ENCODE measurements at places on chromosomes 5 and 9. TPM values are rescaled to one million over a fixed set of nuclear protein-coding genes. Genes with fewer than 3 reads are reported as not detected.

Gene ARRDC3
- 25.1 TPM for total RNA-seq

- DNase-seq: no peak
- peaks cover 5% of the 10 kb centered on the region for H3K36me3 ChIP-seq
- no peak overlapping the region for H3K4me3 ChIP-seq
- no peaks in the 10 kb centered on the region for H3K4me1 ChIP-seq
- H3K27ac ChIP-seq: no peak overlapping the region
Measured at GRCh38 chr9:135858491-135859185, 48.7 kb downstream of the CAMSAP1 start.

- no peak overlapping the region for H3K4me3 ChIP-seq
- H3K4me1 ChIP-seq: peaks cover 45% of the 10 kb centered on the region
- H3K36me3 ChIP-seq: no peaks in the 10 kb centered on the region
- no peak for DNase-seq
Measured at GRCh38 chr5:9350301-9350797, 195.5 kb downstream of the SEMA5A start.

GRCh38 chr5:16952968-16953671 is 17.0 kb upstream of the MYO10 start:
- no peaks in the 10 kb centered on the region for H3K27me3 ChIP-seq
- H3K4me1 ChIP-seq: peaks cover 10% of the 10 kb centered on the region
- DNase-seq: no peak
- no peak overlapping the region for H3K4me3 ChIP-seq

- no peaks in the 10 kb centered on the region for H3K27me3 ChIP-seq
- DNase-seq: no peak
- 0 out of 2 replicates have a peak, but pooled peaks cover 3% of the 10 kb centered on the region for H3K4me1 ChIP-seq
- no peak overlapping the region for H3K4me3 ChIP-seq
Measured at GRCh38 chr5:57191163-57191562, 17.3 kb downstream of the GPBP1 start.

- H3K4me1 ChIP-seq: peaks cover 44% of the 10 kb centered on the region
- DNase-seq: no peak
- H3K27ac ChIP-seq: peak overlapping the region; percentile 15
- no peak overlapping the region for H3K4me3 ChIP-seq
- no peaks in the 10 kb centered on the region for H3K27me3 ChIP-seq
Measured at GRCh38 chr5:75622564-75622963, 11.3 kb downstream of the ANKDD1B start.
